ENCODE measurements at places on chromosomes 2 and 18. TPM values are rescaled to one million over a fixed set of nuclear protein-coding genes. Genes with fewer than 3 reads are reported as not detected.
A peak's percentile ranks its signal among the peaks of the same experiment; 100 is the strongest.

DNA sequence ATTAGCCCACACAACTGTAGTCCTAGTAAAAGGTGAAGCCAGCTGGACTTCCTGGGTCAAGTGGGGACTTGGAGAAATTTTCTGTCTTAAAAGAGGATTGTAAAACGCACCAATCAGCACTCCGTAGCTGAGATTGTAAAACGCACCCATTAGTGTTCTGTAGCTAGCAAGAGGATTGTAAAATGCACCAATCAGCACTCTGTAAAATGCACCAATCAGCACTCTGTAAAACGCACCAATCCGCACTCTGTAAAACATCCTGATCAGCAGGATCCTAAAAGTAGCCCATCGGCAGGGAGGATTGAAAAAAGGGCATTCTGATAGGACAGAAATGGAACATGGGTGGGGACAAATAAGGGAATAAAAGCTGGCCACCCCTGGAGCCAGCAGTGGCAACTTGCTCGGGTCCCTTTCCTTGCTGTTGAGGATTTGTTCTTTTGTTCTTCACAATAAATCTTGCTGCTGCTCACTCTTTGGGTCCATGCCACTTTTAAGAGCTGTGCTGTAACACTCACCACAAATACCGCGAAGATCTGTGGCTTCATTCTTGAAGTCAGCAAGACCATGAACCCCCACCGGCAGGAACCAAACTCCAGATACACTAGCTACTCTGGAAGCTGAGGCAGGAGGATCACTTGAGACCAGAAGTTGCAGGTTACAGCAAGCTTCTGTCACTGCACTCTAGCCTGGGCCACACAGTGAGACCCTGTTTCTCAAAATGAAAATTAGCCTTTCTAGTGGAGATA lies 102.6 kb downstream of the HS6ST1 start:
- DNase-seq: no peak

Gene CNTNAP5
- not detected for total RNA-seq

DNA sequence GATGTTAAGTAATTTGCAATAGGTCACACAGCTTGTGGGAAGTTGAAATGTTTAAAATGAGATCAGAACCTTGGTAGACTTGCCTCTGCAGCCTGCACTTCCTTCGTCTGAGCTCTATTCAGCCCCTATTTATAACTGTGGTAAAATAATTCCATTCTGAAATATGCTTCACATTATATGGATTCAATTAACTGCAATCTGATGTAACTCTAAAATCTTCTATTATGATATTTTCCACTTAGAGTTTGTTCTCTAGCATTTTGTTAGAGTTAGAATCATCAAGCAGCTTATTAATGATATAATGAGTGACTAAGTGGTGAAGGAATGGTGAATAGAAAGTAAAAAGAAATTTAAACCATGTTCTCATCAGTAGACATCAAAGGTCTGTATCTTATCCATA lies 139.6 kb upstream of the ARHGAP28 start:
- DNase-seq: no peak

Gene FAM228A
- total RNA-seq: 1.2 TPM

DNA sequence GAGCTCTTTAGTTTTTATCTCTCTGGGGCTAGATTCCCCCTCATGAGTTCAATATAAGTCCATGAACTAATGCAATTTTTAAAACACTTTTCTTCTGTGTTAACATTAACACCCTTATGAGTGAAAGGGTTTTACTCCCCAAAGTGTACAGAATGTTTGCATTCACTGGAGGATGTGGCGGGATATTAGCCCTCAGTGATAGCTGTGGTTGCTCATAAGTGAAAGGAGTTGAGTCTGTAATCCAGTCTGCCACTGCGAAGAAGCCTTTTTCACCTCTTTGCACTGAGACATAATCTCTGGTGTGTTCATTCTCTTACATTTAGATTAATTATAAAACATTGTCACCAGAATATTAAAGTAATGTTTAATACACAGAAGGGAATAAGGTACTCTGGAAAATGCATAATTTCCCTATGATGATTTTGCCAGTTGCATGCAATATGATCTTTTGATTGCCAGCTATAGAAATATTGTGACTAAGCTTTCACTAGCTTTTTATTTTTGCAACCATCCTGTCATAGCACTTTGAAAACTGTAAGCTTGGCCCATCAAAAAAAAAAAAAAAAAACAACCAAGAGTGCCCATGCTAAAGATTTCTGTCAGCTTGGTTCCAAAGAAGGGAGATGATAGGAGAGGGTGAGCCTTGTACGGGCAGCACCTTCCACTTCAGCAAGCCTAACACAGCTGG lies 113.2 kb downstream of the BCL11A start:
- DNase-seq: no peak

- DNase-seq: peak; percentile 63
Measured at GRCh38 chr2:191696001-191696400, 18.1 kb downstream of the NABP1 start.

GRCh38 chr2:42828487-42829425 lies 36.4 kb upstream of the HAAO start:
- DNase-seq: peak; percentile 80

- no peak for DNase-seq
Measured at GRCh38 chr2:213419980-213420379, 135.7 kb downstream of the SPAG16 start.

DNA sequence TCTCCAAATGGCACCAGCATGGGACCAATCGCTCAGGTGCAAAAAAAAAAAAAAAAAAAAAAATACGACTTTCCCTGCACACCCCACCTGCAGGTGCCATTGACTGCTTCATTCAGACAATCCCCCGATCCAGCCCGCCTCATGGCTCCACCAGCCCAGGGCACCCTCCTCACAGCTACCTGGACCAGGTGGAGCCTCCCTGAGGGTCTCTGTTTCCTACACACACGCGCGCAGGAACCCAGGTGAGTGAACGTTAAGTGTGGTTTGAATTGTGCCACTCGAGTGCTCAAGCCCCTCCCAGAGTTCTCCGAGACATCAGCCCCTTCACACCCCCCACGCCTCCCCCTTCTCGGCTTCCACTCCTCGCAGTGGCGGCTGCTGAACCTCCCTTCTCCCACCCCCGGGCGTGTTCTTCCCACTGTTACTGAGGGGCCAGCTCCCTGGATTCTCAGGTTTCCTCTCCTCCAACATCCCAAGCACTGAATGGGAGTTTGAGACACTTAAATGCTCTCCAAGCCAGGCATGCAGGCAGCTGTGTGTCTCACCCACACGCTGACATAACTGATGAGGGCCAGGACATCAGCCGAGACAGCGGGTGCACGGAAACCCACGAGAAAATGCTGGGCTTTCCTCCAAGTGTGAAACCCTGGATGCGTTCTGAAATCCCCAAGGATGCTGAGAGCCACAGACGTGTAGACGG lies 88.8 kb upstream of the SNTG2 start:
- DNase-seq: no peak

- no peak for DNase-seq
Measured at GRCh38 chr2:202109139-202109736, 36.2 kb downstream of the KIAA2012 start.

Gene IGFBP2
- total RNA-seq: 91.7 TPM

Gene CRYGC
- not detected for total RNA-seq

DNA sequence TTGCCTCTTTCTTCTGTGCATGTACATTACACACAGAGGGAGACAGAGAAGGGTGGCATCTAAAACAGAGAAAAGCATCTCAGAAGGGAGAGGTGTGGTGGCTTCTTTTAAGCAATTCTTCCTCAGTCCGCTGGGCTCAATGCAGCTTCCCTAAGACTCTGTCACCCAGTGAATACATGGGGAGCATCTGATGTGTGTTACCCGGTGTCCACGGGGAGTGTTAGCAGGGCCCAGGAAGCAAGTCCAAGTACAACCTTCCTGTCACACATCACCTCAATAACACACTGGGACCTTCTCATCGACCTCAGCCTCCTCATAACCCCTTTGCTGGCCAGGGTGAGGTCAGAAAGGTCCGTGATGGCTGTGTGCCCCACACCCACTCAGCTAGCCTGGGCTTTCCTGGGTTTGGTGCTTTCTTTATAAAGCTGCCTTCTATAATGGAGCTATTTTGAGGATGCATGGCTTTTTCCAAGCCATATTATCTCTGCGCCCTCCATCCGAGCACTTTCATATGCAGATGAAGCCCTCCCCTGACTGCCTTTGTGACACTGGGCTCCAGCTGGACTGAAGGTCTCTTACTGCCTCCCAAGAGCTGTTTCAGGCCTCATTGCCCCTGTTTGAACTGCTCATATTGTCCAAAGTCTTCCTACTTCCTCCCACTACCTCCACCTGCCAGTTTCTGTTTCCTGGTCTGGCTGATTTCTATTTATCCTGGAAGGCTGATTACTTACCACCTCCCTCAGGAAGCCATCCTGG lies 21.4 kb downstream of the TNFRSF11A start:
- DNase-seq: no peak

DNA sequence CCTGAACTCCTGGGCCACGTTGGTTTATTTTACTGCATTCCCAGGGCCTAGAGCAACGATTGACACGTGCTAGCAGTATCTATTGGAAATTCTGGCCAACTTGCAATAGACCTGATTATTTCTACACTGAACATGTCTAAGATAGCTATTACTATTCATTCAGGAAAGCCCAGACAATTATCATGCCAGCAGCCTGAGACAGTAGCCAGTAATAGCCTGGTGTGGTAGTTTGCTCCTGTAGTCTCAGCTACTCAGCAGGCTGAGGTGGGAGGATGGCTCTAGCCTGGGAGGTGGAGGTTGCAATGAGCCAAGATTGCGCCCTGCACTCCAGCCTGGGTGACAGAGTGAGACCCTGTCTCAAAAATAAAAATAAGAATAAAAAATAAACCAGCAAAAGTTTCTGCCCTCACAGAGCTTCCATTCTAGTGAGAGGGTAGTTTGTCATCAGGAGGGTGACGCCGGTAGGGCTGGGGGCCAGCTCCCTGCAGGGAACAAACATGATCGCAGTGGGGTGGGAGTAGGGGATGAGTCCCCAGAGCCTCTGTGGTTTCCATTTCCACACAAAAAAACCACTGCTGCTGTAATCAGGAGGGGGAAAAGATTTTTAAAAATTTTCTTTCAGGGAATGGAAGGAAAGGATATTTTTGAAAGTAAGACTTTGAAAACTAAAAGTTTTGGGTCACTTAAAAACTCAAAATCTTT lies 4.3 kb downstream of the CASP8 start:
- DNase-seq: no peak

DNA sequence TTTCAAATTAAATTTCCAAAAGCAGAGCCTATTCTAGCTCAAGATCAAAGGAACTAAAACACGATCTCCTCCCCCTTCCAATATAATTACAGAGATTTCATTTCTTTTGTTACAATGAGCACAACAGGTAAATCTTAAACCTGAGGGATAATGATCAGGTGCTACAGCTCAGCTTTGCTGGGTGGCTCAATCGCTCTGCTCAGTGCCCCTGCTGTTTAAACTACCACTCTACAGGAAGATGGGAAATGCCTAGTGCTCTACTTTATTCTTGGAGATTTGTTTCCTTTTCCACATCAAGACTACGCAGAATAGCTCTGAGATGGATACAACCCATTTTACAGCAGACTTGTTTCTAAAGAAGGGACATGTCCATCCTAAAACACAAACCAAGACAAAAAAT lies 162.3 kb downstream of the TCF4 start:
- no peak for DNase-seq

- DNase-seq: no peak
Measured at GRCh38 chr2:182652326-182652725, 63.7 kb upstream of the DNAJC10 start.

- DNase-seq: no peak
Measured at GRCh38 chr2:85455552-85456090, 37.1 kb downstream of the SH2D6 start.

- no peak for DNase-seq
Measured at GRCh38 chr2:27209621-27210401, 2.0 kb upstream of the ATRAID start.

Gene SDC1
- total RNA-seq: 0.21 TPM

Gene SPP2
- total RNA-seq: not detected

DNA sequence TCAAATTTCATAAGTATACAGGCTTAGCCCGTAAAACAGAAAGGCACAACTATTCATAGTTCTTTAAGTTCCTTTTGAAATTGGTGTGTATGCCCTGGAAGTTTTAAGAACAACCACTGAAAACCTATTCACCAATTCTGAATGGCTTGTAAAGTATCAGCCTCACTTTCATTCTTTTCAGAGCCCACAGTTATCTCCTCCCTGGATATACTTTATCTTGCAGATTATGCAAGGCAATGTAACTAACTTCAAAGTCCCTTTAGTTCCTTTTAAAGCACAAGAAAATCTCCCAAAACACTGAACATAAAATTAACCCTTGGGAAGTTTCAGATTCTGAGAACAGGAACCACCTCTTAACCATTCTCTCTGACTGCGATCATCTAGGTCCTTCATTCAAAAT lies 1.1 kb downstream of the STRN start:
- DNase-seq: no peak

DNA sequence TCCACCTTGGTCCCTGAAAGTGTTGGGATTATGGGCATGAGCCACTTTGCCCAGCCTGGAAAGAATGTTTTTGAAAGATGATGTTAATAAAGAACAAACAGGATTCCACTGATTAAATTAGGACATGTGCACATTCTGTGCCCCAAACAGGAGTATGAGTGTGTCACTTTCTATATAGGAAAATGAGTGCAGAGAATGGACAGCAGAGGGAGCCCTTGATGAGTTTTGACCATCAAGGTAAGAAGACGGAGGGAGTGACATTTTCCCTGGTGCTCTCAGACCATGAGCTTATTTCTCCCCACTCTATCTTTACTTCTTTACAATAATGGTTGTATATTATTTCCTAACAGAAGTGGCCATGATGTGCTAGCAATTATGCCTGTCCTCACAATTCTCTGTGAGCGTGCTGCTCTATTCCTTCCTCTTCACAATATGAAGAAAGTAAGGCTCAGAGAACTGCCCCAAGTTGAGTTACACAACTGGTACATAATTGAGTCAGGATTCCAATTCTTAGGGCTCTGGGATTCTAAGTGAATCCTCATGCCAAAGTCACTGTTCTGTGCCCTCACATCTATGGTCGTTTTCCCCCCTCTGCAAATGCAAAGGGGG lies 20.6 kb downstream of the RPL37A start:
- peak; percentile 62 for DNase-seq

Gene DNER
- total RNA-seq: 32.9 TPM

Gene CPS1
- 3.0 TPM for total RNA-seq

DNA sequence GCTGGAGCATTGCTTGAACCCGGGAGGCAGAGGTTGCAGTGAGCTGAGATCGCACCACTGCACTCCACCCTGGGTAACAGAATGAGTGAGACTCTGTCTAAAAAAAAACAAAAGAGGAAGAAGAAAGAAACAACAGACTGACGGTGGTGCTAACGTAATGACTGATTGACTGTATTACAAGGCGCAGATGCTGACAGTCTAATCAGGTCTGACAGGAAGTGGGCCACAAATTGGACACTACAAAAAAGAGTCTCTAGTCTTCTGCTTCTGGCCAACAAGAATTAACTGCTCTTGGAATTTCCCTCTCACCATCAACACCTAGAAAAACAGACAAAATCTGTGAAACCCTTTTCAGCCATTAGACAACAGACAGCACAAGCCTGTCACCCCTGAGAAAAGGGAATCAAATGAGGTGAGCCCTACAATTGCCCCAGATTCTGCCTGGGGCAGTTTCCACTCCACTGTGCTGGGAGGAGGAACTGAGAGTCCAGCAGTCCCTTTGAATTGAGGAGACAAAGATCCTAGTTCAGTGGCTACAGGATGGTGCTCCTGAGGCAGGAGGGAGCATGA lies 43.3 kb downstream of the SNED1 start:
- no peak for DNase-seq

GRCh38 chr18:74525741-74526140 lies 8.6 kb upstream of the CNDP1 start:
- no peak for DNase-seq
